ENCODE measurements at places on chromosomes 6 and 20.

- DNase-seq = no peak
These were observed 4.0 kb upstream of the OSBPL2 start for GRCh38 chr20:62234339-62234738.

GRCh38 chr20:49037962-49038387 is 8.1 kb upstream of the CSE1L start:
- no peak for DNase-seq

- DNase-seq = no peak
These were observed 1.5 kb downstream of the FAM162B start for GRCh38 chr6:116763906-116764628.

GRCh38 chr6:152720974-152721373 is 23.3 kb downstream of the MYCT1 start:
- no peak for DNase-seq

DNA sequence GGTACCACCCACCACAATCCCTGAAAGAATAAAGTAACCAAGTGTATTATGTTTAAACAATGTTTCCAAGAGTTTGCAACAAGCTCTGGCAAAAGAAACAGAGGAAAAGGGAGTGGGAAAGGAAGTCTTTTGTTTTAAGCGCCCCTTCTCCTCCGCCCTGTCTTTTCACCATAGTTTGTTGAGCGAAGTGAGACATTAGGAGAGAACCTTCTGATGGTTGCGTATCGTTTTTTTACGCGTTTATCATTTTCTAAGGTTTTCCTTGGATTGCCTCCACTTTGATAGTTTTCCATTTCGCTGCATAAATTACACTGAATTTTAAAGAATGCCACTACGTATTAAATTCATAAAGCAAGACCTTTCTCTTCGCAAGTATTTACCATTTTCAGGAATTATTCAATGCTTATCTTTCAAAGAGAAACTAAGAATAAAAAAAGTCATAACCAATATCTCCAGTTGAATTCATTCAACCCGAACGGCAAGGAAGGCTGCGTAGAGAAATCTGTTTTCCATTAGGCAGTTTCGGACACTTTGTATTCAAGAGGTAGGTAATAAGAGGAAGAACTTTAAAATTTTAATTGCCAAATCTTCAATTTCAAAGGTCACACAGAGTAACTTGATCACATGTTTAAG is 920 bp upstream of the EPHA7 start:
- DNase-seq = no peak

GRCh38 chr20:37890643-37891042 is 12.3 kb upstream of the VSTM2L start:
- no peak for DNase-seq

DNA sequence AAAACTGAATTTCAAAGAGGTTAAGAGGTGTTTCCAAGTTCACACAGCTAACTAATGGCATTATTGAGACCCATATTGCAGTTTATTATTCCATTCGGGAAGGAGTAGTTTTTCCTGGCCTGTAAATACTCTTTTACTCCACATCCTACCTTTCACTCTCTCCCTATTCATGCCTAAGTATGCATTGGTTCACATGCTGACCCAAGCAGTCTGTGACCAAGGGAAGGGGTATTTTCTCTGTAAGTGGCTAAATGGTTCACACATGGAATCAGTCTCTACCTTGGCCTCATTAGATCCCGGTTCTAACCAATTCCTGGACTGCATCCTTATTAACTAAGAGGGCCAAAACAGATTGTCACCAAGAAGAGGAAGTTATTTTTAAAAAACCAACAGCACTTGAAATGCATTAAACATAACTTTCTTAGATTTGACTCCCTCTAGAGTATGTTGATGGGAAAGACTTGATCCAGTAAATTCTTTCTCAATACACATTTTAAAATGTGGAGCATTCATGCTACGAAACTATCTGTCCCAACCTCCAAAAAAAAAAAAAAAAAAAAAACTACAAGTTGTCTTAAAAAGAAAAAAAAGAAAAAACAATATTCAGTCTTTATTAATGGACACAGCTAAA is 17.8 kb upstream of the RSPO3 start:
- DNase-seq = no peak

DNA sequence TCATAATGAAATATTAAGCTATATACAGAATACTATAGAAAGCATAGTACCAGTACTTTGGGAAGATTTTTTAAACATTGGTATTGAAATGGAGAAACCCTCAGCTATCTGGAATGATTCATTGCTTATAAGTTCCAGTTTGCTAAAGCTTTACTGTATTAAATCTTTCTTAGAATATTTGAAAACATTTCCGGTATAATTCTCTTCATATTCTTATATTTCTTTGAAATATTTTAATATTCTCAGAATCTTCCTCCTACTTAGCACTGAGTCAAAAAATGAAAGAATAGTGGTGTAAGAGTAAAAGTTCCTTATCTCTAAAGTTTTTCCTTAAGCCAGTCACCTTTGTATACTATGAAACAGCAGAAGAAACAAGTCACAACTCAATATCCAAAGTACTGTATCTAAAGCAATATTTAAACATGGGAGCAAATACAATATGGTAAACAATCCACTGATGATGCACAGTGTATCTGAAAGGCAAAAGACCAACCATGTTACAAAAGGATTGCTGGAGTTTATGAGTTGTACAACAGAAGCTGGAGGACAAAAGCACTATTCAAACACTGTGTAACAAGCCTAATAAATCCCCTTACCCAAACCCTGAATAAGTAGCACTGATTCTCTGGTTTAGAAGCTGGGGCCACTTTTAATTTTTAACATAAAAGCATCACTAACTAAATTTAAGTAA is 102.1 kb downstream of the PRDM1 start:
- no peak for DNase-seq

- DNase-seq = no peak
These were observed 291.4 kb downstream of the PLCB1 start for GRCh38 chr20:8423482-8423881.

DNA sequence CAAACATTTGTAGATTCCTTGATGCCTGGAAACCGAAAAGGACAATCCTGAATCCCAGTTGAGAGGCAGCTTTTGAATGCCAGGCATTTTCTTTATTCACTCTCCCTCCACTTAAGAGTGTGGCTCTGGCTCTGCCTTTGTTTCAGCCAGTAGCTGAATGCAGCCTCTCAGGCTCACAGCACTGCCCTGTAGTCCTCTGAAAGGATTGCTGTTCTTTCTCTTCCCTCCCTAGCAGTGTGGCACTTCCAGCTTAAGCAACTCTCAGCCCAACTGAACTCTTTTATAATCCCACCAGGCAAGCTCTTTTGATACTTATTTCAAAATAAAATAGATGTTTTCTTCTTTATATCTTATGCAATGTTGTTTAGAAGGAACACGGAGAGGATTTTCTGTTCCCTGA is 415.6 kb downstream of the GJA1 start:
- DNase-seq = no peak

DNA sequence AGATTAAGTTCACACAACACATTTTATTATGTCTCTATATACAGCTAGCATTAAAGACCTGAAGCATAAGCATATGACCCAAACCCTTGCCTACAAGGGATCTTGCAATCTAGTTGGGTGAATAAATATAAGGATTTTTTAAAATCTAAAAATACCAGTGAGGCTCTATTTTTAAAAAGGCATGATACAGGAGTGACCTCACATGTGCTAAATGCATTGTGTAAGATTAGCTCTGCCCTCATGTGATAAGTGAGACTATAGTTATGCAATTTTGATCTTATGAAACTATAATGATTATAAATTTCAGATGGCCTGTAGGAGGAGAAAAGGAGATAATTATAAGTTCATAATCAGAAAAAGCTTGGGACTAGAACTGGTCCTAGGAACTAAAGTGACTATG is 451.0 kb upstream of the MAN1A1 start:
- DNase-seq = no peak

- no peak for DNase-seq
These were observed 304.7 kb downstream of the SOX4 start for GRCh38 chr6:21898107-21898796.

- DNase-seq = no peak
These were observed 53.1 kb downstream of the MAFB start for GRCh38 chr20:40635971-40636370.

DNA sequence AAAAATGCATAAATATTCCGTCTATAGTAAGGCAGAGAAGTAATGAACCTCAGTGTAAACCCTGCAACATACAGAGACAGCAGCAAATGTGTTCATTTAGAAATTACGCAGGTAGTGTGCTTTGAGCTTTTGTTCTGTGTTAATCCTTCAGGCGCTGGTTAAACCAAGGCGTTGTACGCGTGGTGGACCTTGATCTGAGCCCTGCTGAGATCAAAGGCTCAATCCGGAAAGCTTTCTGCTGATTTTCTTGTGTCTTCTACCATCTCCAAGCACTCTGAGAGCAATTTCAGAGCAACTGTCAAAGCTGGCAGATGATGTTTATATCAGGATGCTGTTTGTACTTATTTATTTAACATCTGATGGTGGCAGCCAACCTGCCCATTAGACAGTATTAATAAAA is 382.8 kb downstream of the CDH26 start:
- no peak for DNase-seq

- no peak for DNase-seq
These were observed 2.5 kb upstream of the METTL24 start for GRCh38 chr6:110360676-110361075.

GRCh38 chr6:34243901-34244884 is 4.6 kb downstream of the SMIM29 start:
- no peak for DNase-seq

- DNase-seq = no peak
These were observed 217.6 kb upstream of the PDE10A start for GRCh38 chr6:165880686-165881085.

DNA sequence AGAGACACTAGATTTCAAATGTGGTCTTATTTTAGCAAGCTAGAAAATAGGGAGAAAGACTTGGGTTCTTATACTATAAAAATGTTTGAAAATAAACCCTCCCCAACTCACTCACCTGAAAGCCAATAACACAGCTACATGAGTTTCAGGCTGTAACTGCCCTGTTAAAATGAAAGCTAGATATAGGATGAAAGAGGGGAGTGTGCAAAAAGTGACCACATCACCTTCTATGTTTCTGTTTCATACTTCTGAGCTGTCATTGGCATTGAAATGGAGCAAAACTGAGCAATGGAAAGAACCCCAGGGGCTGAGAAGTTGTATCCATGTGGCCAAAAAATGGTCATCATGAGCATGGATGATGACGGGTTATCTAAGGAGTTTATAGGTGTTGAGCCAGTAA is 148.1 kb upstream of the TENT5A start:
- no peak for DNase-seq

DNA sequence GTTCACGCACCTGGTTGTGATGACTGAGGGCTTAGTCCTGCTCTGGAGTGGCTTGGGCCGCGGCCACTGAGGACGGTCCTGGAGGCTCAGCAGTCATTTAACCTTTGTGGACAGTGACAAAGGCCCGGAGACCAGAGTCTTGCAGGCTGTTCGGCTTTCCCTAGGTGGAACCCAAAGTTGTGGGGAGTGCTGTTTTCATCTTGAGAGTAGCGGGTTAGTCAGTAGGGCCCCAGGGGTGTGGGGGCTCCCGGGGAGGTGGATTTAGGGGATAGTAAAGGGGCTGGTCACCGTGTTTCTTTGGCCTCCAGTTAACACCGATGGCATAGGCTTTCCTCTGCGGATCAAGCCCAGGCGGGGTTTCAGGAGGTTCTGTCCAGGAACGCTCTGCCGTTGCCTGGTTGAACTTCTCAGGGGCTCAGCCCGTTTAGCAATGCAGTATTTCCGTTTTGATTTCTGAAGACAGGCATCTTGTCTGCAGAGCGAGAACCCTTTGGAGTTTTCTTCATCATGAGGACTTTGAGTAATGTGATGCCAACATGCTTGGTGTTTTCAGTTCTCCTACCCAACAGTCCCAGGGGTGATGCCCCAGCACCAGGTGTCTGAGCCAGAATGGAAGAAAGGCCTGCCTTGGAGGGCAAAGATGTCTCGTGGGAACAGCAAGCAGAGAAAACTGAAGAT is 31.8 kb downstream of the ZNF831 start:
- no peak for DNase-seq

DNA sequence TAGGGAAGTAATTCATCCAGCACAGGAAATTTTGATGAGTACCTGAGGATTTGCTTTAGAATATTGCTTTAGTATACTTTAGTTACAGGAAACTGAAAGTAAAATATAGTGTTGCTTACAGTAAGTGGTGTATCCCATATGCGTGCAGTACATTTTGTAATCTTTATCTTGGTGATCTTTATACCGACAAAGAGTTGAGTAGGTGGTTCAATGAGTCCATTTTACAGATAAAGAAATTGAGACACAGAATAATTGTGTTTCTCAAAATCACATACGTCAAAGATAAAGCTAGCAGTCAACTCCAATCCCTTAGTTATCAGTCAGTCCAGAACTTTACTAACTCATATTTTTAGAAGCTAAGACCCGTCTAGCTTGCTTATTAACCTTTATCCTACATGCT is 65.8 kb upstream of the E2F3 start:
- no peak for DNase-seq

DNA sequence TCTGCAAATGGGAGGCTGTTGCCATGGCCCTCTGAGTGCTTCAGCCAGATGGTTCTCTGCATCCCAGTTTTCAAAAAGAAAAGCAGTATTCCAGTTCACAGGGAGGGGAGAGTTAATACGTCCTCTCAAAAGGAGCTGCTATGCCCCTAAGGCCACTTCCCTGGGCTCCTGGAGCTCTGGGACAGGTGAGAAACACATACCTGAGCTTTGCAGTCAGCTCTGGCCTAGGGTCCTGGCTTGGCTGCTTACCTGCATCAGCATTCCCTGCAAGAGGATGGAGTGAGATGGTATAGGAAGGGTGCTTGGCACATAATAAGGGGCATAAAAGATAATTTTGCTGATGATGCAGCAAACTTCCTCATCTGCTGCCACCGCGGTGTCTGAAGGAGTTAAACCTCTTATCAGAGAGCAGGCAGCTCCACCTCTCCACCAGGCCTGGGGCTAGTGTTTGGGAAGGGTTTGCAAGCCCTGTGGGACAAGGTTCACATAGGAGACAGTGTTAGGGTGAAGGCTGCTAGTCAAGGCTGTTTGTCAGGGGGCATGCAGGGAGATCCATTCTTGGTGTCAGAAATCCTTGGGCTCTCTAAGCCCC is 62.7 kb downstream of the SLC24A3 start:
- DNase-seq = no peak

DNA sequence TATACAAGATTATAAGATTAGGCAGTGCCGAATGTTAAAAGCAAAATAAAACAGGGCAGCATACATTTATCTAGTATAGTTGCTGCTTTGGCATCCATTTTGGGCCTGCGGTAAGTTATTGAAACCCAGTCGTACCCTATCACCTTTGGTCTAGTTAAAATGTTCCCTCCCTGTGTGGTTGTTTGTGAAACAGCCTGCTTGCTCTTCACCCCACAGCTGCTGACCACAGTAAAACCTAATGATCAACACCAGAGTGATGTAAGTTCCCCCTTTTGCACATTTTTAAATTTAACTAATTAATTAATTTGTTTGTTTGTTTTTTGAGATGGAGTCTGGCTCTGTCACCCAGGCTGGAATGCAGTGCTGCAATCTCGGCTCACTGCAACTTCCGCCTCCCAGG is 50.3 kb upstream of the TXNDC5 start:
- no peak for DNase-seq

- no peak for DNase-seq
These were observed 341.8 kb downstream of the CDKAL1 start for GRCh38 chr6:20876036-20876435.

- peak; percentile 7 for DNase-seq
These were observed 110.9 kb downstream of the HFE start for GRCh38 chr6:26197933-26198721.

- no peak for DNase-seq
These were observed 19.4 kb downstream of the TINAG start for GRCh38 chr6:54327631-54328030.

GRCh38 chr6:104585646-104586045 is 274.1 kb downstream of the HACE1 start:
- no peak for DNase-seq

GRCh38 chr6:52161689-52162438 is 24.3 kb upstream of the IL17A start:
- DNase-seq = no peak
